Stimulated activated CD8-positive, alpha-beta memory T cell treated with anti-CD3 and anti-CD28 coated beads, Interleukin-4, amount 100 ng/mL, for 4 hours (primary cell): ENCODE measurements at places on chromosomes 7 and 10.

DNA sequence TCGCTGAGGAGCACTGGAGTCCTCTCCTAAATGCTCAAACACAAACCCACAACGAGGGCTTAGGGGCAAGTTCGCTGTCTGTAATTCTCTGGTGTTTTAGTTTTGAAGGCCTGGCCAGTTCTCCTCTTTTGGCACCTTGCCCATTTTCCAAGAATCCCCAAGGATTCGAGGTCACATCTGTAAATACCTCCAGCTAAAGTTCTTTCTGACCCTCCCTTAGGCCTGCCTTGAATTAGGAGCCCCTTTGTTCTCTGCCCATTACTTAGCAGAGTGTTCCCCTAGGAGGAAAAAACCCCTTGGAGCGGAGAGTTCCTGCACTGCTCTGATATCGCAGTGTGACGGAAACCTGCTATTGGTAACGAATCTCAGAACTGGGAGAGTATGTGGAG lies 743 bp upstream of the PYROXD2 start:
- DNase-seq = no peak

GRCh38 chr10:109987452-109988211 lies 20.2 kb upstream of the ADD3 start:
- no peak for DNase-seq

- no peak for DNase-seq
Measured at GRCh38 chr7:93231259-93231658, 907 bp upstream of the VPS50 start.

DNA sequence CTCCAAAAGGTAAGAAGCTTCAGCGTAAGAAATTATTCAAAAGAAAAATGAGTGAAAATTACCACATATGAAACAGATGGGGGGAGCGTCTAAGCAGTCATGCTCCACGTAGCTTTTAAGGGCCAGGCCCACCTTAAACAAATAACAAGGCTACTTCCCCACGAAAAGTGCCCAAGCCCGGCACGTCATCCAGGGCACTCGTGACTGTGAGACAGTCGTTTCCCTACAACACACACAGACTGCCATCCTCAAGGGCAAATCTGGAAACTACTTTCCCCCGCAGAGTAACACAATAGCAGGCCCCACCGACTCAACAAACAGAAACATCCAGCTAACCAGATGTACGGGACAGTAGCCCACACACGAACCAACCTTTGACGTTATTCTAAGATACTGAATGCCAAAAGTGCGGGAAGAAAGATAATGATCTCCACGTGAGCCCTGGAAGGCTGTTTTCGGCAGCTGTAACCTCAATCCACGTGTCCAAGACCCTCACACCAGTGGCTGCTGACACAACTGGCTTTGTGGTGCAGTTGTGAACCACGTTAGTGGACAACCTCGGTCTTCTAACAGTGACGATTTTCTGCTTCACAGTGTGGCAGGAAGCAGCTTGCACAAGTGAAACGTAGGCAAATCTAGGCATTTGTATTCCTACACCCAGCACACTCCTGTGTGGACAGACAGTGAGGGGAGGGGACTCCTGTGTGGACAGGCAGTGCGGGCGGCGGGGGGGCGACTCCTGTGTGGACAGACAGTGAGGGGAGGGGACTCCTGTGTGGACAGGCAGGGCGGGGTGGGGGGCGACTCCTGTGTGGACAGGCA lies 251.7 kb downstream of the ZMYND11 start:
- DNase-seq = no peak

DNA sequence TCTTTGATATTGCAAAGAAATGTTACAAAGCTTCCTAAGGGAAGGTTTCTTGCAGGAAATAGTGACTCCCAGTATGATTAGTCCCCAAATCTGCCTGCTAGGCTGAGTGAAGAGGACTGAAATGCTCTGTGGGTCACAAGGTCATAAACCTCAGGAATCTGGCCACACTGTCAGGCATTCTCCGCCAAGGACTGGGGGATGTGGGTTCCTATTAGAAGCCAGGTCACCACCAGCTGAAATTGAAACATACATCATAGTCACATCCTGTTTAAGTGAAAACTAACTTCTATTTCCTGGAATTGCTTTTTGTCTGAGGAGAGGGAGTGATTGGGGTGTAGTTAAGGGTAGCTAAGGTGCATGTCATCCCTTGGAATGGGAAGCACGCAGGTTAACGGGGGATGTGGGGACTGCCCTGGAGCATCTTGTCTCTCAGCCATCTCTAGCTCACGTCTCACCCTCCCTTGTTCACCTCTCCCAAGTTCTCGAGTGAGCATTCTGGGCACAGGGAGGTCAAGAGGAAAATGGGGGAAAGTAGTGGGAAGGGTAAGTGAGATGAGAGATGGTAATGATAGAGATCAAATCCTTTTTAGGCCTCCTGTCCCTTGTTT lies 12.0 kb upstream of the GSAP start:
- no peak for DNase-seq

- no peak for DNase-seq
Measured at GRCh38 chr7:7424151-7424873, 111.4 kb downstream of the COL28A1 start.

GRCh38 chr10:43237128-43237527 lies 29.7 kb downstream of the RASGEF1A start:
- DNase-seq = no peak

DNA sequence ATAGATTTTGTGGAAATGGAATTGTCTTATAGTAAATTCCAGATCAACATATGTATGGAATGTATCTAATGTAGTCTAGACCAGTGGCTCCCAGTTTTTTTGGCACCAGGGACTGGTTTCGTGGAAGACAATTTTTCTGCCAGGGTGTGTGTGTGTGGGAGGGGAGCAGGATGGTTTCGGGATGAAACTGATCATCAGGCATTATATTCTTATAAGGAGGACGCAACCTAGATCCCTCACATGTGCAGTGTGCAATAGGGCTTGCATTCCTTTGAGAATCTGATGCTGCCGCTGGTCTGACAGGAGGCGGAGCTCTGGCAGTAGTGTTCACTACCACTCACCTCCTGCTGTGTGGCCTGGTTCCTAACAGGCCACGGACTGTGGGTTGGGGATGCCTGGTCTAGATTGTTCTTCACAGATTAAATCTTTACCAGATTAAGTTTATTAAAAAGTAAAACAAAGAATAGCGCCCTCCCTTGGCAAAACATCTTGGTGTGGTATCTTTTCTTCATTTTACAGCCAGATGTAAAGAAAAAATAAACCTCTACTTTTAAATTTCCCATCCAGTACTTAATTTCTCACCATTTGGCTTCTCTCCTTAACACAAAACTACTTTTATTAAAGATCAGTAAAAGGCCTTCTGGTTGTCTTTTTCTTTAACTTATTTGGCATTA lies 48.4 kb downstream of the SEPTIN7 start:
- no peak for DNase-seq

- DNase-seq = no peak
Measured at GRCh38 chr10:132075909-132076577, 10.3 kb downstream of the JAKMIP3 start.

GRCh38 chr10:77289027-77289501 lies 348.5 kb downstream of the KCNMA1 start:
- DNase-seq = no peak

- DNase-seq = no peak
Measured at GRCh38 chr7:138064856-138065357, 11.4 kb upstream of the AKR1D1 start.
